ENCODE measurements at places on chromosomes 7 and 10.

DNA sequence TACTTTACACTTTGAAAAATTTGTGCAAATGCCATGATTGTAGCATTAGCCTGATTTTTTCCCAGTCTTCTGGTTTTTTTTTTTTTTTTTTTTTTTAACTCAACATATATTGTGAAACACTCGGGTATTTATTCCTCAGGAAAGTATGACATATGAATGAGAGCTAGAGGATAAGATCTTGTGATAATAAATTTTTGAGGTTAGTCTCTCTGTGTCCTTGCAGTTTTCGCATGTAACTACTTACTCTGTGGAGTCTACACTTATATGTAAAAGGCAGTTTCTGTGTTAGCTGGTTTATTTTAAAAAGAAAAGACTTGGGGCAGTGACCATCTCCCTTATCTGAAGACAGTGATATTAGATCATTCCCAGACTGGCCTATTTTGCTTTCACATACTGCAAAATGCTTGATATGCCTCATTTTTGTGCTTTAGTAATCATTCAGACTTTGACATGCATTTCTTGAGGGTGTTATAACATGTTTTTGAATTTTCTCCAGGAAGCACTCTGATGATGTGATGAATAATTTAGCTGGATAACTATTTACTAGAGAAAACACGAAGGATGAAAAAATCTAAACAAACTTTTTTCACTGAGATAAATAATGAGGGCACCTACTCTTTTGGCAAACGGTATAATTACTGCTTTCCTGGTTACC lies 371.0 kb downstream of the NRG3 start:
- DNase-seq, result no peak

DNA sequence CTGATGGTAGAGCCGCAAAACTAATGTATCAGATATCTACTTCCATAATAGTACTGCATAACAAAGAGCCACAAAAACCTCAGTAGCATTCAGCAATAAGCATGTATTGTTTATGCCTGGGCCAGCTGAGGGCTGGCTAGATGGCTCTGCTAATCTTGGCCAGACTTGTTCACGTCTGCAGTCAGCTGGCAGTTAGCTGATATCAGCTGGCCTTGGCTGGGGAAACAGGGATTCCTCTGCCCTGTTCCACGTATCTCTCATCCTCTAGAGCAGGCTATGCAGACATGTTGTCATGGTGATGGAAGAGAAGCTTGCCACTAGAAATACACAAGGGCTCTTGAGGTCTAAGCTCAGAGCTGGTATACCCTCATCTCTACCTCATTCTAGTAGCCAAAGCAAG lies 62.9 kb downstream of the GRM8 start:
- no peak for DNase-seq

DNA sequence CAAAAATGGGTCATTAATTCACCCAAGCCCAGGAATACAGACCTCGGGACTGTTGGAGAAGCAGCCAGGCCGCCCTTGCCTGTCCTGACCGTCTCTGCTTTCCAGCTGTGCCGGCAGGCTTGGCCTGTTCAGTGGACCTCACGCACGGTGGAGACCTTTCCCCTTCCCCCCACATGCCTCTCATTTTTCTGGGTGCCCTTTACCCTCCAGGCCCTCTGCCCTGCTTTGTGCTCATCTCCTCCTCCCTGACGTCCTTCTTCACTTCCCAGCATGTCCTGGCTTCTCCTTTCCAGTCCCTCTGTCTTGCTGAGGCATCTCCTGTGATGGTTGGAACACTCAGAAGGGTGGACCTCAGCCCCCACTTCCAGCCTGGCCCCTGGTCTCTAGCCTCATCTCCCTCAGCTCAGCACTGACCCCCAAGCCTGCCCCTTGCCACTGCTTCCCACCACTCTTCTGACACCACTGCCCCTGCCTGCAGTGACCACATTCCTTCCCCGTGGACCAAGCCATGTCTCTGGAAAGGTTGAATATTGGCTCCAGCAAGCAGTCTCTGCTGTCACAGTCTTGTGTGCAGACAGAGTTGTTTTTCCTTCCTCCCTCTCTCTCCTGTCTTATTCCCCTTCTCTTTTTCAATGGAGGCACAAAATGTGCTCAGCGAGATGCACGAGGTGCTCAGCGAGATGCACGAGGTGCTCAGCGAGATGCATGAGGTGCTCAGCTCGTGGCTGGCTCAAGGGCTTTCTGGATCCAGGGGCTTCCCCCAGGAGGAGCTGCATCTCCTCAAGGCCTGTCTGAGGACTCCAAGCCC lies 14.9 kb downstream of the BAG3 start:
- no peak for DNase-seq

GRCh38 chr7:98910427-98910826 lies 32.1 kb downstream of the TRRAP start:
- DNase-seq, result no peak

DNA sequence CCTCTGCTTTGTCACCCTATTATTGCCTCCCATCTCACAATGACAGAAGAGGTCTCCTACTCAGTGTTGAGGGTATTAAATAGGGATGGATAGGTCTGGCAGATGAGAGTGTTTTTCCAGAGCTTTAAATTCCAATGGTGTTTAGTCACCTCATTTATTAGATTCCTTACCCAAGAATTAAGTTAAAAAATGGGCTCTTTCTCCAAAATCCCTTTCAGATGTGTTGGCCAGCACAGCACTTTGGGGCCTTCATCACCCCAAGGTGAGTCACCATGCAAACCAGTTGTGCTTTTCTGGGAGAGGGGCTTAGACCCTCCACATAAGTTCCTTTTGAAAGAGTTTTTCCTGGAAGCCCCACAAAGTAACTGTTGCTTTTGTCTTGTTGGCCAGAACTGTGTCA lies 78.4 kb downstream of the CYP26A1 start:
- no peak for DNase-seq

- DNase-seq, result no peak
These were observed 39.5 kb downstream of the ZNF117 start for GRCh38 chr7:64951250-64951848.

- no peak for DNase-seq
These were observed 62.0 kb downstream of the AKR1D1 start for GRCh38 chr7:138138244-138138643.
